ENCODE measurements at places on chromosomes 1 and 21.

- no peak for DNase-seq
Observed at GRCh38 chr1:119656410-119656955, 8.4 kb upstream of the ZNF697 start.

- DNase-seq, result no peak
Observed at GRCh38 chr1:64061430-64062104, 141.9 kb upstream of the UBE2U start.

DNA sequence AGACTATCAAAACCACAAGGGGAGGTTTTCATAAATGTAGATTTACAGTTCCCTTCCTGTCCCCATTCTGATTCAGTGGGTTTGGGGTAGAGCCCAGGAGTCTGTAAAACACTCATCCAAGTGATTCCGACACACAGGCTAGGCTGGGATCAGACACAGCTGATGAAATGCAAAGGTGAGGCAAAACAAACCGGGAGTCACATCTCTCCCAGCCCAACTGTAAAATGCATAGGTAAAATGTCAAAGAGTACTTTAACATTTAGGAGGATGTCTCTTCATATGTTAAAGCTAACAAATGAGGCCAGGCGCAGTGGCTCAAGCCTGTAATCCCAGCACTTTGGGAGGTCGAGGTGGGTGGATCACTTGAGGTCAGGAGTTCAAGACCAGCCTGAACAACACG lies 45.0 kb downstream of the ZNF281 start:
- DNase-seq, result no peak

DNA sequence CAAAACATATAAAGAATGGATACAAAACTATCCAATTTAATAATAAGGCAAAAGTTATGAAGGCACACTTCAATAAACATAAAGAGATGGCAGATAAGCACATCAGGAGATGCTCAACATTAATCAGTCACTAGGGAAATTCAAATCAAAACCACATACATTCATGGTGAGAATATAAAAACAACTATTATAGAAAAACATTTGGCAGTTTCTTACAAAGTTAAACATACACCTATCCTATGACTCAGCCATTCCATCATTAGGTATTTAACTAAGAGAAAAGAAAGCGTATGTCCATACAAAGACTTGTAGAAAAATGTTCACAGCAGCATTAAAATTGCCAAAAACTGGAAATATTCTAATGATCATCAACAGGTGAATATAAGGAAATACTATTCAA lies 44.3 kb downstream of the KIFAP3 start:
- DNase-seq, result no peak

DNA sequence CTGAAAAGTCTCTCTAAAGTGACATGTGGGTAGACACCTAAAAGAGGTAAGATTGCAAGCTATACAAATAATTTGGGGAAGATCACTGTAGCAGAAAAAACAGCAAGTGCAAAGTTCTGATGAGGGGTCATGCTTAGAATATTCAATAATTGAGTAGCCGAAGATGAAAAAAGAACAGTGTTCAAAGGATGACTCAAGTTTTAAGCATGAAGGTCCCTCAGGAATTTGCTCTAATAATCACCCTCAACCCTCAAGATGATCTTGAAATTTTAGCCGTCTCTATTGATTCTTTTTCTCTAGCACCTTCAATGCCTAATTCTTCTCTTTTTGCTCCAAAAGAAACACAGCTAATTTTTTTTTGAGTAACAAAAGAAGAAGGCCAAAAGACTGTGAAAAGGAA lies 190.6 kb upstream of the ZNHIT6 start:
- no peak for DNase-seq

DNA sequence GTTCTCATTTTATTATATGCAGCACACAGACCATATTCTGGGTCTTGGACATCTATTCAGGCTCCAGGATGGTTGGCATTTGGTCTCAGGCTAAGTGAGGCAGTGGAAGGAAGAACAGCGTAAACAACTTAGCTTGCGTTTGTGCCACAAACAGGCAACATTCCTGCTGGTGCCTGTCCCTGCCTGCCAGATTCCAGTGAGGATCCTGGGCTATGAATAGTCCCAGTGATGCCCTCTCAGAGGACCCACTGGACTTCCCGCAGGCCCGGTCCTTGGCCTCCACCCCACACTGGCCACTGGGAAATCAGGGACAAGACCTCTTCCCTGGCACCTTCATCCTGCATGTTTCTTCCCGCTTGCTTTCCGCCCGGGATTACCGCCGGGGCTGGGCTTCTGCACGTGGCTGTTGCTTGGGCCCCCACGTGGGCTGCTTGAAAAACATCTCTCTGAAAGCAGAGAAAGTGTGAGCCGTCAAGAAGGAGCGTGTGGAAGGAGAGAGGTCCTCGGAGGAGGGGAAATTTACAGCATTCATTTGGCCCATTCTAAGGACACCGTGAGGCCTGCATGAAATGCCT lies 145.1 kb upstream of the WNT4 start:
- no peak for DNase-seq

DNA sequence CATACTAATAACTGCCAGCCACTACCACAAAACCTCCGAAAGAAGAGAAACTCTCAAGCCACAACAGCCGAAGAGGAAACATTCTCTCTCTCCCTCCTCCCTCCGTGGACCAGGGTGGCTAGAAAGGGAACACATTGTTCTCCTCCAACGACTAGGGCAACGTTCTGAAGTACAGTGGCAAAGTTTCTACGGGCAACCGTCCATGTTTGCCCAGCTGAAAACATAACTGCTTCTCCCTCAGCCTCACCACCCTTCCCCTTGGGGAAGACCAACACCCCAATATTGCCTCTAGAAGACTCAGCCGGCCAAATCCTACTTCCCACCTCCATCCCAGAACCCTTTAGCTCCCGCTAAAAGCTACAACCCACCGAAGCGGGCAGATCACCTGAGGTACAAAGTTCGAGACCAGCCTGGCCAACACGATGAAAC lies 2.0 kb downstream of the GLUL start:
- no peak for DNase-seq

DNA sequence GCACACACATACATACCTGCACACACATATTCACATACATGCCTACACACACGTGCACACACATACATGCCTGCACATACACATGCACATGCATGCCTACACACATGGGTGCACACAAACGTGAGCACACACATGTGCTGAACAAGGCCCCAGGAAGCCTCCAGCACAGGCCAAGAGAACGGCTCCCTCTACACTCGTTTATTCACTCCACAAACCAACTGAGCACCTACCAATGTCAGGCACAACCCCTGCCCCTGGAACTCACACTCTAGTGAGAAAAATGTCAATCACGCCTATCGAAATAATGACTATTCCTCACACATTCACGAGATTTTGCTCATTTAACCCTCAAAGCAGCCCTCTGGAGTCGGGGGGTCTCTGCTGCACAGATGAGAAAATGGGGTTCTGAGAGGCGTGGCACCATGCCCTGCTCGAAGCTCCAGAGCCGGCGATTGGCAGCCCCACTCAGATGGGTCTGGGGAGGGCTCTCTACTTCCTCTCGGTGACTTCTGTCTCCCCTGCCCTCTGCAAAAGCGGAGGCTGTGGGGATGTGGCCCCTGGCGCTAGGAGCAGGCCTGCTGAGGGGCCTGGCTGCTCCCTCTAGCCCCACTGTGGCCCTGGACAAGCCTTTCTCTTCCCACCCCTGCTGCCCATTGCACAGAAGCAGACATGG lies 90.2 kb upstream of the RUNX3 start:
- DNase-seq, result no peak

DNA sequence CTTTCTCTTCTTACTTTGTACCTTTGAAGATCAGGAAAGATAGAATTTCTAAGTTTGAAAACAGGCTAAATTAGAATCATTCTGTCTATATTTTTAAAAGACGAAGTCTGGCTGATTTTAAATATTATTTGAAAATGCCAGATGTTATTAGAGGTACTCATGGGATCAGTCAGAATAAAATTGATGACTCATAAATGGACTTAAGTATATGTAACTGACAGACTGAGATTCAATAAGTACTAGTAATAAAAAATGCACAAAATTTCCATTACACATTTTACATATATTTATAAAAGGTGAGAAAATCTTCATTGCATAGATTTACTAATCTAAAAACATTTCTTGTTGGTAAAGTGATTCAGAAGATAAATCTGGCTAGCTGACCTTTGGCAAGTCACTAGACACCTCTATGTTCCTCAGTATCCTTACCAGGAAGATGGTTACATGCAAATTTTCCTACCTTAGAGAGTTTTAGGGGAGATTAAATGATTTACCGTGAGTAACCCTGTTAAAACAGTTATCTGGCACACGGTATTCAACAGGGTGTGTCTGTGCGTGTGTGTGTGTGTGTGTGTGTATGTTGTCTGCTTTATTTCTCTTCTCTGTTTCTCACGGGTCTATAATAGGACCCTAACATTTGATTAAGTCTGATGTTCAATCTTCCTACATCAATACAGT lies 189.0 kb downstream of the RUNX1 start:
- no peak for DNase-seq

DNA sequence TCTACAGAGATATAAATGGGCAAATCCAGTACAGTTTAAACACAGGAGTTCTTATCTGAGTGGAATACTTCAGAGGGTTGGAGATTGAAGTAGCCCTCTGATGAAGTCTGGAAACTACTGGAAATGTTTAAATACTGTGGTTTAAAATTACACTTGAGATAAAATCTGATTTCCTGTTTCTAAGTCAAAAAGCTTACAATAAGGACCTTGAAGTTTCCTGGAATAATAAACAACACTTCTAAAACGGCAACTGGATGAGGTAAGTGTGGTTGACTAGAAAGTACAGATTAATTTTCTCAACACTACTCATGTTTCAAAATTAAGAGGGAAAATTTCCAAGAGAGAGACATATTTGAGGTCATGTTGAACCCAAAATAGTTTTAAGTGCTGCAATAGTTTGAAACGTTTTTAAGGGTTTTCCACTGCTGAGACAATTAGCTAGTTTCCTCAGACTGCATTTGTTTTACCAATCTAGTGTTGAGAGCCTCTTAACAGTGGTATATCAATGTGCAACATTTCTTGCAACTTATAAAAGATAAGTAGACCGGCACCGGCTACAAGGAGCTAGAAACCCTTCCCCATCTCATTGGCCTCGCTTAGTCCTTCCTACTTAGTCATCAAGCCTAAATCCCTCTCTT lies 27.4 kb downstream of the KCNA3 start:
- no peak for DNase-seq

- DNase-seq, result no peak
Observed at GRCh38 chr1:150106341-150106740, 38.8 kb downstream of the VPS45 start.

GRCh38 chr1:67956116-67956515 lies 94.3 kb downstream of the DIRAS3 start:
- no peak for DNase-seq

GRCh38 chr1:16191916-16192546 lies 20.4 kb downstream of the ARHGEF19 start:
- DNase-seq, result no peak

- no peak for DNase-seq
Observed at GRCh38 chr1:10504249-10504648, 29.5 kb downstream of the PEX14 start.

DNA sequence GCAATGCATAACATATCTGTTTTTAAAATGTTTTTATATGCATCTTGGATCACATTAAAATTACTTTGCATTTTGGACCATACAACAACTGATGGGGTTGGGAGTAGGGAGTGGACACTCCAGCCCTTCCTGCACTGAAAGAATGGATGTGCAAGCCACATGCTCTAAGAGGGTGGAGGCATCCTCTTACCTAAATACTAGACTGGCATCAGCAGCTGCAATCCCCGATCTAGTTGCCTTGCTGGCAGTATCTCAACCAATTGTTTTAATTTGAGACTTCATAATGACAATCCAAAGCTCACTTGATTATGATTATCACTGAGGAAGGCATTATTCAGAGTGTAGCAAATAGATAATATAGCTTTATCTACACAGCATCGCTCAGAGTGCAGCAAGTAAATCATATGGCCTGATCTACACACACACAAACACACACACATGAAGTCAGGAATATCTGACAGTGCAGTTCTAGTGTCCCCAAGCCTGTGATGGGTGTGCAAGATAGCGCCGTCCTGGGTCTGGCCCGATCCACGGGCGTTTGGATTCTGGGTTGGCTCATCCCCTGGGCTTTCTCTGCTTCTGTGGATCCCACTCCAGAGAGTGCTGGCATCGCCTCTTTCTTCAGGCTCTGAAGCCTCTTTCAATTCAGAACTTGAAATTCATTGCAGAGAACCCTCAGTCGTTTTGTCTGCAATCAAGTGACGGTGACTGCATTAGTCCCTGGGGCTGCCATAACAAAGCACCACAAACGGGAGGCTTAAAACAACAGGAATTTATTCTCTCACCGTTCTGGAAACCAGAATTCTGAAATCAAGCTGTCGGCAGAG lies 181.3 kb downstream of the ETS2 start:
- no peak for DNase-seq

DNA sequence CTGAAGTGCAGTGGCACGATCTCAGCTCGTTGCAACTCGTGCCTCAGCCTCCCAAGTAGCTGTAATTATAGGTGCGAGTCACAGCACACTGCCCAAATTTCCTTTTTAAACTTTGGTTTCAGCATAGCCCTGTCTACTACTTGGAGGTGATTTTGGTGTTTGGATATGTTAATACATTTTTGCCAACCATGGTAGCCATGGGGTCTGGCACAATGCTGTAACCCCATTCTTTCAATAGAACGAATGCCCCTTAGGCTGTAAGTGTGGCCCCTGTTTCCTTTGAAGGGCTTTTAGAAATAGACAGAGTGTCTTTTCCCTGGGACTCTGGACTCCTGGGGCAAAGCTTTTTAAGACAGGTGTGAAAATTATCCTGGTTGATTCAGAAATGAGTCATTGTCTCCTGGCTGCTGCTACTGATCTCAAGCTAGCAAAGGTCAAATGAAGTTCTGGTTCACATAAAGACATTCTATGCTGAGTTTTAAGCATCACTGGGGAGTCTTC lies 141.1 kb upstream of the RUNX1 start:
- DNase-seq, result no peak

DNA sequence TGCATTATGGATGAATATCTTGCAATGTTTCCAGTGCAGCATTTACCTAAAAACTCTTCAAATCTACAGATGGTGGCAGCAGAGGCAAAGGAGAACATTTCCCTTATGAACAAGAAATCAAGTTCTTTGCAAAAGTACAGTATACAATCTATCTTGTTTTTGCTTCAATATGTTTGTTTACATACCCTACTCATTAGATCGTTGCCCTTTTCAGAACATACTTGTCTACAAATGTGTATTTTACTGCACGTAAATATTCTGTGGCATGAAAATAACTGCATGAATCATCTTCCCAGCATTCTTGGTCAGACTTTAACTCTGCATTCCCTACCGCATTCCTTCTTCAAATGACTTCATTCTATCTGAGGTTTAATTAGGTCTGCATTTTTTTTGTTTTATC lies 212.7 kb downstream of the ZP4 start:
- no peak for DNase-seq

DNA sequence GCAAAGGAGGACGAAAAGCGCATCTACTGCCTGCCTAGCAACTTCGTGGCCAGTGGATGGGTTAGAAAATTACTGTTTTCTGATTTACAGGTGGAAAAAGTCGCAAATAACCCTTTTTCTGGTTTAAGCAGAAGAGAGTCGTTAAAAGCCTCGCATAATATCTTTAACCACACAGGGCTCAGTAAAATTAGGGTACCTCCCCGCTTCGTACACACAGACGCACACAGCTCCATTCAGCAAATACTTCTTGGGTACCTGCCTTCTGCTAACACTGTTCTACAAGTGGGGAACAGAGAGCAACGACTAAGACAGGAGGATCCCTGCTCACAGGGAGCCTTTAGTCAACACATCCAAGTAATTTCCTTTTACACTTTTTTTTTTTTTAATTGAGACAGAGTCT lies 704 bp downstream of the ALG6 start:
- no peak for DNase-seq

GRCh38 chr1:8251635-8252034 lies 66.3 kb upstream of the SLC45A1 start:
- no peak for DNase-seq

All from NCI-H1436 treated with DMSO at 0.1 percent for 48 hours (cell line).